ENCODE measurements at places on chromosomes 1 and 21.

- peak; percentile 67 for DNase-seq
These were observed 18.8 kb downstream of the NEK7 start for GRCh38 chr1:198175423-198176170.

DNA sequence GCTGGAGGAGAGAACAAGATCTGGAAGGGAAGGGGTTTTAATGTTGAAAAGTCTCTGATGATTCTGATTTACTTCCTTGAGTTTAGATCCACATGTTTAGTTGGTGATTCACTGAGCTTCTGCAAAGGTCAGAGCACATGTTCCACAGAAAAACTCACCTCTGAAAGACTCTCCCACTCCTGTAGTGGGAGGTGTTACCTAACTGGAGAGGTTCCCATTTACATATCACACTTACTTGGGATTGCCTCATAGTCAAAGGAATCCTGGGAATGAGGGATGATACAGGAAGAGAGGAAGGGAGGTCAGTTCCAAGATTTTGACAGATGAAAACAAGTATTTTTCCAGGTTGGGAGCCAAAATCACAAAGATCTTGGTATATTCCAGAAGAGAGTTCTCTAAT lies 2.7 kb upstream of the NTNG1 start:
- no peak for DNase-seq

- DNase-seq: peak; percentile 77
These were observed 5.9 kb downstream of the ARHGEF10L start for GRCh38 chr1:17545356-17545755.

- no peak for DNase-seq
These were observed 20.1 kb upstream of the PTPRF start for GRCh38 chr1:43510621-43511020.

DNA sequence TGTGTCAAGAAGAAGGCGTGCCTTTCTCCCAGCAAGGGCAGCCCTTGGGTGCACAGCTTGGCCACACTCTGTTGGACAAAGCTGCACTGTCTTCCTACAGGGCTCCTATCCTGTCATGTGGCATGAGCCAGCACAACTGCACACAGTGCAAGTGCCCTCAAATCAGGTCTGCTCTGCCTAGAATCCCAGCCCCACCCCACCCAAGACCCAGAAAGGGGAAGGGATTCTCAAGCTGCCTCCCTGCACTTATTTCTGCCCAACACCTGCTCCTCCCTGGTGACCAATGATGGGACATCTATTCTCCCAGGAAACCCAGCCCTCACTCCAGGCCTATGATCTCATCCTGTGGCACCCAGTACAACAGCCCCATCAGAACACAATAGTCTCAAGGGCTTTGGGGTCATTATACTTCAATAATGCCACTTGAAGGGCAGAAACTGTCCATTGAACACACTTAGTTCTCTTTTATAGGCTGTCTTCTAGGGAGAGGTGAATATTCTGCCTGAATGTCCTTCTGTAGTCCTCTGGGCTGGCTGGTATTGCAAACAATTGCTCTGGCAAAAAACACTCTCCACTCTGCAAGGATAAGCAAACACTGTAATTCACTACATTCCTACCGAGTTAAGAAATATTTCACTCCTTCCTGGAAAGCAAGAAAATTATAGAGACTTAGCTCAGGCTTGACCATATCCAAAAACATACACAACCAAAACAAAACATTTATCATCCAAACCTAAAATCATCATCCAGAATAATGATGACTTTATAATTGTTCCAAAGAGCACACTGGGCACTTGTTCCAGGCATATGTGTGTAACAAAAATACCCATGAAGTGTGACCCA lies 43.1 kb upstream of the IGSF3 start:
- no peak for DNase-seq

- DNase-seq: peak; percentile 78
These were observed 4.6 kb downstream of the PEAR1 start for GRCh38 chr1:156898161-156898566.

- no peak for DNase-seq
These were observed 33.8 kb upstream of the SPOCD1 start for GRCh38 chr1:31849653-31850052.

DNA sequence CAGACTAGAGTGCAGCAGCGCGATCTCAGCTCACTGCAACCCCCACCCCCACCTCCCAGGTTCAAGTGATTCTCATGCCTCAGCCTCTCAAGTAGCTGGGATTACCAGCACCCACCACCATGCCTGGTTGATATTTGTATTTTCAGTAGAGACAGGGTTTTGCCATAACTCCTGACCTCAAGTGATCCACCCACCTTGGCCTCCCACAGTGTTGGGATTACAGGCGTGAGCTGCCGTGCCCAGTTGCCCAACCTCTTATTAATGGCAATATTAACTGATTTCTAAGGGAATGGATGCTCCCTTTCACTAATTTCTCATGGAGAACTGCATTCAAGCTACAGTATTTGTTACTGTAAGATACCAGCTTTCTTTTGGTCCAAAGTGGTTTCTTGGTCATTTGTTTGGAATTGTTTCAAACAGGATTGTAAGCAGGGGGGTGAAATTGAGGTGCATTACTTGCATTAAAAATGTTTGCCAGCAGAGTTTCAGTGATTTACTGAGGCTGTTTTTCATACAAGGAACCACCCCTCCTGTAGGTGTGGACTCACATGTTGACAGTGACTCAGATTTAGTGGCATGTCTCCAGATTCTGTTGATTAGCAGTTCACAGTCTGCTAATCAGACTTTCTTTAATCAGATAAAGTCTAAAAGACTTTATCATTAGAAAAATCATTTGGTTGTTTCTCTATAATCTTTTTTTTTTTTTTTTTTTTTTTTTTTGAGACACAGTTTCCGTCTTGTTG lies 3.9 kb upstream of the TGFBR3 start:
- peak; percentile 57 for DNase-seq

All from cardiac fibroblast (primary cell).